ENCODE measurements at places on chromosomes 12 and 14. TPM values are rescaled to one million over a fixed set of nuclear protein-coding genes. Genes with fewer than 3 reads are reported as not detected.
A peak's percentile ranks its signal among the peaks of the same experiment; 100 is the strongest.

- peaks cover 8% of the 10 kb centered on the region for H3K27me3 ChIP-seq
- peaks cover 15% of the 10 kb centered on the region for H3K4me1 ChIP-seq
- no peak overlapping the region for H3K4me3 ChIP-seq
- no peaks in the 10 kb centered on the region for H3K36me3 ChIP-seq
- H3K27ac ChIP-seq: no peak overlapping the region
Observed at GRCh38 chr12:75704664-75705063, 193.3 kb upstream of the KRR1 start.

DNA sequence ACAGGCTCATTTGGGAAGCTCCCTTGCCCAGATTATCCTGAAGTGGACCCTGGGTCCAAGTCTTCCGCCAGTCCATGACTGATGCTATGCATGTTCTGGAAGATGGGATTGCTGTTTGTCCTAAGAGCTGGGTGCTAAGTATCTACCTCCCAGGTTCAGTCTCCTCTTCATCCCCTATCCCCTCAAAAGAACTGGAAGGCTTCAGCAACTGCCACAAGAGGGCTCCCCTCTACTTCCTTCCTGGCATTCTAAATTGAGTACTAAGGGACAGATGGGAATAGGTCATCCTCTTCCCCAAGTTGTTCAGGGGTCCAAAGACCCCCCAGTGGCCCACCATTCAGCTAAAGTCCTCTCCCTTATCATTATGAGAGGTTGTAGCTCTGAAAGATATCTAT, 9.0 kb upstream of the FKBP11 start:
- H3K4me3 ChIP-seq: no peak overlapping the region
- H3K4me1 ChIP-seq: peaks cover 10% of the 10 kb centered on the region
- no peak overlapping the region for H3K27ac ChIP-seq
- H3K36me3 ChIP-seq: peaks cover 23% of the 10 kb centered on the region
- H3K27me3 ChIP-seq: no peaks in the 10 kb centered on the region

DNA sequence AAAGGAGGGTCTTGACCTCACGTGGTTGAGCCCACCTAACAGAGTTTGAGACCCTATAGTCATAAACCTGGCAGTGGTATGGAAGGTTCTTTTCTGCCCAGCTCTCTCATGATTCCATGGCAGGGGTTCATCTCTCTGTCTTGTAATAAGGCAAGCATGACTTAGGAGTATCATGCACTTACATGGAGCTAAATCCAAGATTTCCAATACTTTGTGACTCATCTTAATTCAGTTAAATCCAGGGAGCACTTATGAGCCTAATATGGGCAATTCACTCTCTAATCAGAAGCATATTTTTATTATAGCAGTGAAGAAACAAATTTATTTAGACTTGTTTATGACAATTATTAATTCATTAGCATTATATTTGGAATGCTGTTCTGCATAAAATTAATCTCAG, 131.8 kb upstream of the CPSF6 start:
- no peaks in the 10 kb centered on the region for H3K27me3 ChIP-seq
- peaks cover 3% of the 10 kb centered on the region for H3K4me1 ChIP-seq
- H3K36me3 ChIP-seq: no peaks in the 10 kb centered on the region
- no peak overlapping the region for H3K4me3 ChIP-seq
- no peak for DNase-seq

GRCh38 chr14:64387232-64387781, 846 bp upstream of the MTHFD1 start:
- no peaks in the 10 kb centered on the region for H3K27me3 ChIP-seq
- peaks cover 38% of the 10 kb centered on the region for H3K36me3 ChIP-seq
- H3K27ac ChIP-seq: peak overlapping the region; percentile 97
- peak; percentile 38 for DNase-seq
- peak overlapping the region; percentile 93 for H3K4me3 ChIP-seq

The KICS2 gene
- total RNA-seq: 12.9 TPM

The SPIC gene
- total RNA-seq: not detected

The MYF6 gene
- not detected for total RNA-seq

The SERPINA3 gene
- total RNA-seq: not detected
